ENCODE measurements at places on chromosomes 5 and 9. TPM values are rescaled to one million over a fixed set of nuclear protein-coding genes. Genes with fewer than 3 reads are reported as not detected.

The PCDHGA12 gene
- 8.7 TPM for total RNA-seq

- no peak for DNase-seq
These were observed 1.2 kb upstream of the IL11RA start for GRCh38 chr9:34650816-34651215.

DNA sequence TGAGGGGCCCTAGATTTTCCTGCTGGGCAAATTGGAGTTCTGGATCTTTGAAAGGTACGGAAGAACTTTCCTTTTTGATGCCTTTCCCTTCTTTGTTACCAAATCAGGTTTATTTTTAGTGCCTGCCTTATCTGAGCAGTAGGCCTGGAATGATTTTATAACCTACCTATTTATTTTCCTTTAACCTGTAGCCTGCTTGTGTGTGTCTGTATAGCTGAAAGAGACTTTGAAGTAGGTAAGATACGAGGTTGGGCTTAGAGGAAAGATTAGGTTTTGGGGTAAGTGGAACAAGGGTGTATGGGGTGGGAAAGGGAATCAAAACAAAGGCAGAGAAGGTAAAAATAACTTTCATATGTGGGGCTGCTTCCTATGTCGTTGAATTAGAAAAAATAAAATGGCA lies 211.2 kb downstream of the CD180 start:
- no peak for DNase-seq

DNA sequence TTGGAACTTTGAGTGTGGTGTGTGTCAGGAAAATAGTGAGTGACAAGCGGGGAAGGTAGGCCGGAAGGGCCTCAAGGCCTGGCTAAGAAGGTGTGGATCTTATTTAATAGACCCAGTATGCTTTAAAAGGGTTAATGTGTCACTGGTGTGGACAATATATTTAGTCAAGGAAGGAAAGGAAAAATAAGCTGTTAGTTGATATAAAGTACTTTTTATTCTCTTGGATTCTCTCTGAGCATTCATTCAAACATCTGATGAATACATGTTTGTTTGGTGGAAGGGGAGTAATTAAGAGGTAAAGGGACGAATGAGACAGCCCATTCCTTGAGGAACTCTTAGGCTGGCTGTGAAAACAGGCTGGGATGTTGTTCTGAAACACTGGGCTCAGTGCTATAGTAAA lies 98.9 kb downstream of the MELK start:
- no peak for DNase-seq

DNA sequence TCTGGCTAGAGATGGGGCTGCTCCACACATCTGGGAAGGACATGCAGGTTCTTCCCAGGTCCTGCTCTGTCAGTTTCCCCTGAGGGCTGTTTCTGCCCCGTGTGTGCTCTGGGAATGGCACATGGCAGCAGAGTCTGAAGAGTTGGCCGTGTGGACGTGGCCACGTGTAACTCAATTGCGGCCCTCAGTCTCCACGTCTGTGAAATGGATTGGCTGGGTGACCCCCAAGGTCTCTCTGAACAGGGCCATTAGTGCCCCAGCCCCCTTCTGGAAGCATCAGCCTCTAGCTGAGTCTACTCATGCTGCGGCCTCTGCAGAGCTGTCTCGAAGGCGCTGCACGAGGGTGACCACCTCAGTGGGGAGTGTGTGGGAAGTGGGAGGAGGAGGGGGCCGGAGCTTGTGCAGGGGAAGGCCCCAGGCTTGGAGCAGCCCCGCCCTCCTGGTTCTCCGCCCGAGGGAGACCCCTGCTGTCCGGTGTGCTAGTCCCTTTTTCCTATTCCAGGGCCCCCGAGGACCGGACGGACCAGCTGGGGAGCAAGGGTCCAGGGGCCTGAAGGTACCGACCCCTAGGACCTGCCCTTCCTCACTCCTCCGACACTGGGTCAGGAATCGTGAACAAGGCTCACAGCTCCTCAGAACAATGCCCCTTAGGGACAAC lies 58.9 kb upstream of the ORM1 start:
- no peak for DNase-seq

The QSOX2 gene
- total RNA-seq, result 12.4 TPM

The OR1L4 gene
- not detected for total RNA-seq

GRCh38 chr9:113682297-113682771 lies 193.8 kb upstream of the ZNF618 start:
- peak; percentile 61 for DNase-seq

GRCh38 chr5:14341571-14342230 lies 198.6 kb downstream of the TRIO start:
- DNase-seq, result no peak

DNA sequence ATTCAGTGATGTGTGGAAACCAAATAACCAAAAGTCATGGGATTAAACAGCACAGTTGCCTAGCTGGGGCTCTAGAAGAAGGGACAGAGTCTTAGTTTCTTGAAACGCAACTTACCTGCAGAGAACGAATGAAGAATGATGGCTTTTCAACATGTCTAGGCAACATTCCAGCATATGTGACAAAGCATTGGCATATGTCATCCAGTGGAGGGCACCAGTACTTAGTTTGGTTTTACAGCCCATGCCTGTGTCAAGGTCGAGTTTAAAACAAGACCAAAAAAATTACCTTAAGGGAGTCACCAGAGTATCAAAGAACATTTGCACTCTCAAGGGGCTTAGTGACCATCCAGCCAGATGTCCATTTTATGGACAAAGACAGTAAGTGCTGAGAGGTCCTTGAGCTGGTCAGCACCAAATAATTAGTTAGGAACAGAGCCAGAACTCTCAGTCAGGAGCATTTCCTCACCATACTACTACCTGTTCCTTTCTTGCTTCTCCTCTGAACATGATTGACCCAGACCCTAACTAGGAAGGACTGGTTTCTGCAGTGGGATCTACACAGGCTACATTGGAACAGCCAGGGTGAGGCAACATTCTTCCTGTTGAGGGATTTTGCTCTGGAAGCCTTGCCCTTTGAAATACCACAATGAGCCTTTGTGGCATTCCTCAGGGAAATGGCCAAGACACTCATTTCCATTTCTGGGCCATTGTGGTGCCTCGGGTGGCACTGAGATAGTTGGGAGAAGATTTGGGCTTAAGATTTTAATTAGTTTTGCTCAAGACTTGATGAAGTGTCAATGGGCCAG lies 75.4 kb upstream of the ANKH start:
- DNase-seq, result no peak

GRCh38 chr5:79929095-79929494 lies 62.0 kb downstream of the MTX3 start:
- DNase-seq, result no peak

- DNase-seq, result peak; percentile 41
These were observed 66.2 kb downstream of the PDE6A start for GRCh38 chr5:149878371-149878770.

The CRAT gene
- total RNA-seq, result 37.9 TPM

The TEX48 gene
- not detected for total RNA-seq

- no peak for DNase-seq
These were observed 57.4 kb downstream of the NFIB start for GRCh38 chr9:14256588-14256987.

GRCh38 chr5:76819851-76820525 lies 1.2 kb downstream of the F2RL1 start:
- no peak for DNase-seq

The RLN2 gene
- total RNA-seq, result 0.35 TPM

The FOXD4L6 gene
- total RNA-seq, result 0.07 TPM

DNA sequence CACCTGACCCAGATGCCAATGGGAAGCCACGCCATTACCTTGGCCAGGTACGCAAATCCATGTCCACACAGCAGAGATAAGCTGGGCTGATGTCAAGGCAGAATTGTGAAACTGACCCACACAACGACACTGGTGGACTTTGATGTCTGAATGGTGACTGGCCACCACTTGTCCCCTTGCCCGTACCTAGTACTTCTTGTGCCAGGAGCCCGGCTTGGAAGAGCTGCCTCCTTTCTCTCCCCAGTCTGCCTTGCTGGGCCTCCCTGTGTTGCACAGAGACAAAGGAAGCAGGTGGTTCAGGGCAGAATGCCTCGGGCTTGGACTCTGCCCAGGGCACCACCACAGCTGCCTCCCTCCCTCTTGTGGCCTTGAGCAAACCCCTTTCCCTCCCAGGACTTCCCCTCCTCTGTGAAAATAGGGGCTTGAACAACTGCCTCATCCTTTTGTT lies 23.3 kb downstream of the PTGES2 start:
- DNase-seq, result no peak

GRCh38 chr5:143801252-143801939 lies 10.6 kb upstream of the HMHB1 start:
- DNase-seq, result no peak

DNA sequence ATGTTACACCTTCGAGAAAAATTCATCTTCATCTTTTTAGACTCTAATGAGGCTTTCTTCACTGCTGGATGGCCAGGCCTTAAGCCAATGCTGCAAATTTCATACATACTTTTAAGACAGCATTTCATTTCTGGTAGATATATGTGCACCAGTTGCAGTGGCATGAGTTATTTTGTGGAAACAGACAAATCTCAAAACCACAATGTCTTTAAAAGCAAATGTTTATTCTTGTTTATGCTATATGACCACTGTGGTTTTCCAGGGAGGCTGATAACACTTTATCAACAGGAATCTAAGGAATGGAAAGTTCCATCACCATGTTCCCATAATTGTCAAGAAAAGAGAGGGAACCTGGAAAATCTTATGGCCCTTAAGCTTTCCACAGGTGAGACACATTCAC lies 27.7 kb downstream of the CDH9 start:
- no peak for DNase-seq

The TMEM232 gene
- 0.39 TPM for total RNA-seq

Measured in pulmonary artery endothelial cell (primary cell).